ENCODE measurements at places on chromosomes 7 and 10.

DNA sequence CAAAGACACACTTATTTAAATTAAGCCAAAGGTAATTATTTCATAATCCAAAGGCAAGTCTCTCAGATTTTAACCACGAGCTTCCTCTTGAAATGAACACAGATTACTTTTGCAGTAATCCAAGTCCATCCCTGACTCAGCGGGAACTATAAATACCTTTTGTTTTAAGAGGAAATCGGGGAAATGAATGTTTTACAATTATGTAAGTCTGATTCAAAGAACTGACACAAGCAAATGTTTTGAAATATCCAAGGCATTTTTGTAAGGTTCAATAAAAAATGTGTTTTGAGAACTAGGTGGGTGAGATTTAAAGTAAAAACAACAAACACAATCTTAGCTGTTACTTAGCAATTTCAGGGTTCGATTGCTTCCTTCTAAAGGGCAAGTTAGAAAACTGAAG is 179.8 kb upstream of the ASAH2 start:
- no peak for DNase-seq

- no peak for DNase-seq
Measured at GRCh38 chr10:6759961-6760360, 179.9 kb upstream of the PRKCQ start.

- DNase-seq, result peak; percentile 5
Measured at GRCh38 chr7:2003931-2004812, 228.6 kb downstream of the MAD1L1 start.

DNA sequence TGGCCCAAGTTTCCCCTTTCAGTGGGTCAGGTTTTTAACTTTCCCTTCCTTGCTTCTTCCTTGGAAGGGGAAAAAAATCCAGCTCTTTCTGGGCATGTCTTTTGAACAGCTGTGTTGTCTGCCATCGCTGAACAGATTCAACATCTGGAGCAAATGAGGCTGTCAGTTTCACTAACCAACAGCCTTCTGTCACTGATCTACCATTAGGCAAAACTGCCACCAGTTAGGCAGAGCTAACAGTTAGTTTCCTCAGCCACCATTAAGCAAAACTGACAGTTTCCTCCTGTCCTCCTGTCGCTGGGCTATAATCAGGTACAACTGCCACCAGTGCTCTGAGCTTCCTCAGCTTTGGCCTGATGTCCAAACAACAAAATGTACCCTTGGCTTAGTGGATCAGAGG is 81.9 kb downstream of the NPTX2 start:
- DNase-seq, result no peak

DNA sequence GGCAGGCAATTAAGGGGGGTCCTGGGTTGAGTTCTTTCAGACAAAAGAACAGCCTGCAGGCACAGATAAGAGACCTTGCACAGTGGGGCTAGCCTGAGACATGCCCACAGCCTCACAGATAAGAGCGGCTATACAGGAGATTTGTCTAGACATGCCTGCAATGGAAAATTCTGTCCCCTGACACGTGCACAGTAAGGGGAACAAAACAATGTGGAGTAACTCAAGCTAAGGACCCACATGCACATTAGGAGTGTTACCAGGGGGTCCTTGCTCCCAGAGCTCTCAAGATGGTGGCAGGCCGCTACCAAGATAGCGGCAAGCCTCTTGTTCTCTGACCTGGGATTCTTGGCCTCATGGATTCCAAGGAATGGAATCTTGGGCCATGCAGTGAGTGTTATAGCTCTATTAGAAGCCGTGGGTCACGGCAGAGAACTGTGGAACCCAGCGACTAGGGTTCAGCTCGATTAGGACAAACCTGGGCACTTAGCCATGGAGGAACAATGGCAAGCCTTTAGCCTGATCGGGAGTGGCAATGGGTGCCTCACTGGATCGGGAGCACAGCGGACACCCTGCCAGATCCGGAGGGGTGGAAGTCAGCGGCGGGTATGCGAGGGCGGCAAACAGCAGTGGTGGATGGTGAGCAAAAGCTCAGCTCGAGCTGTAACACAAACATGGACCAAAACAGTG is 196.9 kb downstream of the CCSER2 start:
- no peak for DNase-seq

GRCh38 chr10:97204826-97205679 is 19.3 kb upstream of the SLIT1 start:
- no peak for DNase-seq

- DNase-seq, result no peak
Measured at GRCh38 chr10:58178811-58179210, 88.9 kb downstream of the IPMK start.

GRCh38 chr10:72263613-72264241 is 10.0 kb upstream of the DDIT4 start:
- no peak for DNase-seq

- DNase-seq, result no peak
Measured at GRCh38 chr10:62502995-62503613, 128.9 kb downstream of the ZNF365 start.

- no peak for DNase-seq
Measured at GRCh38 chr7:82549616-82550285, 106.2 kb upstream of the CACNA2D1 start.

DNA sequence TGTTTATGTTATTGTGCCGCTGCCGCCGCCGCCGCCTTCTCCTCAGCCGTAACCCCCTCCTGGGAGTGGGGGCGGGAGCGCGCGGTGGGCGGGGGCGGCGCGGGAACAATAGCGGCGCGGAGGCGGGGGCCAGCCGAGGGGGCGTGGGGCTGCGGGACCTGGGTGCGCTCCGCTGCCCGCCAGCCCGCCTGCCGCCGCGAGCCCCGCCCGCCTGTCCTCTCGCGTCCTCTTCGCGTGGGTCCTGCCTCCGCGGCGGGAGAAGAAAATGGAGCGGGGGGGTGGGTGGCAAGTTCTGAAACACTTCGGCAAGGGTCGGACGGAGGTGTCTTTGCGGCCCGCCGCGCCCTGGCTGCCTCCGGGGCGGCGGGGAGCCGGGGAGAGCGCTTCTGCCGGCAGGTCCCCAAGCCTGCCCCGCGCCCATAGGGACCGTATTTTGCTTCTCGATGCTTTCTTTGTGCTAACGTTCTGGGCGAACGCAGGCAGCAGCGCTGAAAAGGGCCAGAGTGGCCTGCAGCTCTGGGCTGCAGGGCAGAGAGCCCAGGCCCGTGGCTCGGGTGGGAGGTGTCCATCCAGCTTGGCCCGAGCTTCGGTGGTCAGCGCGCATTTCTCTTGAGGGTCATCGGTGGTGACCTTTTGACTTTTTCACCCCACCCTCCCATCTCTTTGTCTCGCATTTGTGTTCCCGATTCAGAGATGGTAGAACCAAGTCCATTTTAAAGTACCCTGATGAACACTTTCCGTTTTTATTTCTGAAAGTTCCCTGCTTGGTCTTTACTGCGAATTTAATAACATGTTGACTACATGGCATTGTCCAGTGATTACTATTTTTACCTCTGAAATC is 613 bp downstream of the MAPK8 start:
- DNase-seq, result peak; percentile 91

GRCh38 chr7:106405697-106406141 is 120.9 kb upstream of the NAMPT start:
- DNase-seq, result no peak

- DNase-seq, result no peak
Measured at GRCh38 chr7:107364787-107365186, 105.1 kb upstream of the GPR22 start.
